GM23338 (cell line): ENCODE measurements at places on chromosomes 6 and 20.

DNA sequence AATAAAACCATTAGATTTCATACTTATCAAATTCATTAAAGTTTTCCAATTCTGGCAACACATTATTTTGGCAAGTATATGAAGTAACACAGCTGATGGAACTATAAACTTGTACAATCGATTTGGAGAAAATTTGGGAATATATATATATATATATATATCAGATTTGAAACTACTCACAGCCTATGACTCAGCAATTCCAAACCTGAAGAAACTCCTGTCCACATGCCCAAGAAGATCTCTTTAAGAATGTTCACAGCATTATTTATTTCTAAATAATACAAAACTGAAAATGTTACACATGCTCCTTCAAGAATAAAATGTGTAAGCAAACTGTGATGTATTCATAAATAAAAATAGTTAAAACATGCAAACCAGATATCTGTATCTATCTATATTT is 270.1 kb downstream of the TFAP2A start:
- DNase-seq = no peak

- peak; percentile 50 for DNase-seq
Measured at GRCh38 chr6:106163446-106163965, 77.4 kb downstream of the PRDM1 start.

DNA sequence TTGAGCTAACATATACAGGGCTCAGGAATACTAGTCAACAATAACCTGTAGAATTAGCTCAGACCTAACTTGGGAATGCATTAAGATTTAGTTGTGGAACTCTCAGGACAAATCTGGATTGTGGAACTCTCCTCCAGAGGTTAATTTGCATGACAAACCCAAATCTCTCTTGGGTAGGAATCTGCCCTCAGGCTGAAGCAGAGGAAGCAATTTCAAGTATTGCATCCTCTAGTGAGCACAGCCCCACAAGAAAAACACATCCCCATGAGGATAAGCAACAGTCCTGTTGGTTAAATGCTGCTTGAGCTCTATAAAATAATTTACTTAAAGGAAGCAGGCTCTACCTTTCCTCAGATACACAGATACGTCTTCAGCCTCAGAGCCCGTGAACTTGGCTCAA is 170.9 kb upstream of the STXBP5 start:
- peak; percentile 82 for DNase-seq

DNA sequence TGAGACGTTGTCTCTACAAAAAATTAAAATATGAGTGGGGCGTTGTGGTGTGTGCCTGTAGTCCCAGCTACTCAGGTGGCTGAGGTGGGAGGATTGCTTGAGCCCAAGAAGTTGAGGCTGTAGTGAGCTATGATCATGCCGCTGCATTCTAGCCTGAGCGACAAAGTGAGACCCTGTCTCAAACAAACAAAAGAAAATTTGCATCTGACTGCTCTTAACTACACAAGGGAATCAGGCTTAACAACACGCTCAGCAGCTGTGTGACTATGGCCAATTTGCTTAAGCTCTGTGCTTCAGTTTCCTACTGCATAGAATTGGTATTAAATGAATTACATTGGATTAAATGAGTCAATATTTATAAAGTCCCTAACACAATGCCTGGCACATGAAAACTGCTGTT is 24.3 kb upstream of the MRPS10 start:
- peak; percentile 81 for DNase-seq

- DNase-seq = no peak
Measured at GRCh38 chr6:101666256-101666655, 272.7 kb downstream of the GRIK2 start.

- no peak for DNase-seq
Measured at GRCh38 chr6:136468711-136469110, 81.5 kb downstream of the MAP7 start.

DNA sequence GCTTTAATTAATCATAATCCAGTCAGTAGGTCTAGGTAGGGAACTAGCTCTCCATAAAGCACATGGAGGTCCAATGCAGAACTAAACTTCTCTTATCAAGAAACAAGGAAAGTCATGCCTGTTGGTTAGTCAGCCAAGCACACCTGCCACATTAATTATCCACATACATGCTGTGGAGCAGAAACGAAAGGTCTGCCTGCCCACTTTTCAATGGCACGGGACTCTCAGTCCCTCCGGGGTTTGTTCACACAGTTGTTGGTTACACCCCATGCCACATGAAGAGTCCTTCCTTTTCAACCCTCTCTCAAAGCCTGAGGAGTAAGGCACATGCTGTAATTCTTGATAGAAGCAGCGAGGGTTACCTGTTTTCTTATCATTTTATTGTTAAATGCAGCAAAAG is 1096.4 kb upstream of the MAP3K7 start:
- no peak for DNase-seq
